ENCODE measurements at places on chromosomes 1 and 21. TPM values are rescaled to one million over a fixed set of nuclear protein-coding genes. Genes with fewer than 3 reads are reported as not detected.

SLC2A5 gene
- total RNA-seq, result not detected

RNF186 gene
- 0.69 TPM for total RNA-seq

CD53 gene
- not detected for total RNA-seq

LHX8 gene
- total RNA-seq, result not detected

Measured in PC-3 (cell line).